ENCODE measurements at places on chromosomes 7 and 10.
A peak's percentile ranks its signal among the peaks of the same experiment; 100 is the strongest.

- no peak for DNase-seq
Measured at GRCh38 chr10:21043044-21043443, 145.9 kb upstream of the NEBL start.

- DNase-seq, result no peak
Measured at GRCh38 chr7:4928445-4928844, 30.5 kb downstream of the MMD2 start.

DNA sequence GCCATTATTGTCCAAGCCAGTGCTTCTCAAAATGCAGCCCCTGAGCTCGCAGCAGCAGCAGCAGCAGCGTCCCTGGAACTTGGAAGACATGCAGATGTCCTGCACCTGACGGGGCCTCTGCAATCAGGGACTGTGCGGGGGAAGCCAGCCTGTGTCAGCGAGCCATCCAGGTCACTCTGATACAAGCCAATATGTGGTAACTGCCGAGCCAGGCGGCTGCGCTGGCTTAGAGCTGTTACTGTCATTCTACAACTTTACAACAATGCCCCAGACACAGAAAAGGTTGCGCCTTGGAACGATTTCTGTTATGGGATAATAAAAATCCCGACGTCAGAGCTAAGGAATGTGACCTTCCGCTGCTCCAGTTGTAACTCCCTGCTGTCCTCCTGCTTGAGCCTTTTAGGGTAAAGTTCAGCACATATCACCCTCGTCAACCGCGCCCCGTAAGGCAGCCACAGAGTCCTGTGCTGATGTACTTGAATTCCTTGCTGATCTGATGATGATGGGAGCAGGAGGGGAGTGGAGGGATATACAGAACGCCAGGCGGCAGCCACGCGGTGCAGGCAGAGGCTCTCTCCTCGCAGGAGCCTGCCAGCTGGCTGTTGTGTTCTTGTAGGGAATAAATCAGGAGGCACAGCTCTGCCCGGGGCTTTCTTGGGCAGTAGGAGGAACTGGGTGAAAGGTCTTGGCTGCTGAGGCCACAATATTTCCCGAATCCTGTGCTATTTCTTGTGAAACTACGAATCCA, 20.0 kb upstream of the CRYGN start:
- DNase-seq, result peak; percentile 81

DNA sequence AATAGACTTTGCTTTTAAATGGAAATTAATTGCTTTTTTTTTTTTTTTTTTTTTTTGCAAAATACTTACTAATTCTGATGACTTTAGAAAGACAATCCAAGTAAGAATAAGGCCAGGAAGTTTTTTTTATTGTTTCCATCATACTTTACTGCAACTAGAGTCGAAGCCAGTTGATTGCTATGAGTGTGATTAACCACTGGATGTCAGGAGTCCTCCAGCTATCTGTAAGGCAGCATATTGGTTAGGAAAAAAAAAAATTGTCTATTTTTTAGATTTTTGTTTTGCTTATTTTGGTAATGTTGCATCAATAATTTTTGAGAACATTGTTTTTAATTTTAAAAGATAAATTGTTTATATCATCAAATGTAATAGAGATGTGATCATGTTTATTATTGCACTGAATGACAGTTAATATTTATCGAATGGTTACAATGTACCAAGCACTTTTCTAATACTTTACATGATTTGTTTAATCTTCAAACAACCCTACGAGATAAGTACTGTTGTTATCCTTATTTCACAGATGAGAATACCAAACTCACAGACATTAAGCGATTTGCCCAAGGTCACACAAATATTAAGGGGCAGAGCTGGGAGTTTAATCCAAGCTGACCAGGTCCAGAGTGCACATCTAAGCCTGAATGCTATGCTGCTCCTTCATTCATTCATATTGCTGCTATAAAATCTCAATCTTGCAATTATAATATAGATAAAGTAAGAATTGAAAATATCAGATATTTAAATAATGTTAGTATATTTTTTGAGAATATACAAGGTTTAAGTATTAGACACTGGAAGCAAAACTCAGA, 19.9 kb upstream of the LMOD2 start:
- DNase-seq, result no peak

- no peak for DNase-seq
Measured at GRCh38 chr10:80540981-80541750, 3.5 kb downstream of the SH2D4B start.

DNA sequence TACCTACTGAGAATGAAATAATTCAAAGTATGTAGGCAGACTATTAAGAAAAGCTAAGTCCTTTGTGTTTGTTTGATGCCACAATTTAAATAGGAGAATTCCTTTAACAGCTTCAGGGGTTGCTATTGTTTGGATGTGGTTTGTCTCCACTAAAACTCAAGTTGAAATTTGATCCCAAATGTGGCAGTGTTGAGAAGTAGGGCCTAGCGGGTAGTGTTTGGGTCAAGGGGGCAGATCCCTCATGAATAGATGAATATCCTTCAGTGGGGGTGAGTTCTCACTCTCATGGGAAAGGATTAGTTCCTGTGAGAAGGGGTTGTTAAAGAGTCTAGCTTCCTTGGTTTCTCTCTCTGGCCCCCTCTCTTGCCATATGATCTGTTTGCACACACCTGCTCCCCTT, 97.0 kb downstream of the HGF start:
- DNase-seq, result no peak

- no peak for DNase-seq
Measured at GRCh38 chr10:70509757-70510147, 31.2 kb downstream of the PALD1 start.

All from right renal pelvis (tissue), 4 donors.